Stimulated activated CD4-positive, alpha-beta T cell treated with anti-CD3 and anti-CD28 coated beads, Interleukin-1b, Interleukin-23, amount 100 ng/mL, for 1 hour (primary cell): ENCODE measurements at places on chromosomes 13 and 19.

- no peak for DNase-seq
Observed at GRCh38 chr13:92573467-92574057, 653.0 kb upstream of the GPC6 start.

- no peak for DNase-seq
Observed at GRCh38 chr13:112374271-112374670, 1.9 kb upstream of the SPACA7 start.

DNA sequence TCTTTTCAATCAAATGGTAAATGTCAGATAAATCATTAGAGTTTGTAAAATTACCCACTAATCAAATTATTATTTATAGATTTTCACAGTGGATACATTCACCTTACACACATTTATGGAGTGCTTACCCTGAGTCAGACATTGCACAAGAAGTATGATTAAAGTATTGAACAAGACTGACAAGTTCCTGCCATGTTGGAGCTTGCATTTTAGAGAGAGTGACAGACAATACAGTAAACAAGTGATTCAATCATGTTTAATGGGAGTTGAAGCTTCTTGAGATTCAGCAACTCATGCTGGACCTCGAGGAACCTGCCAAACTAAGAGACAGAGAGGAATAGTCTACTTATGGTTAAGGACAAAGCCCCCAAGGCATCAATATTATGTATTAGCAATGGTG lies 487.8 kb downstream of the PCDH17 start:
- DNase-seq = no peak

- DNase-seq = no peak
Observed at GRCh38 chr13:19845758-19846157, 17.7 kb downstream of the ZMYM5 start.

DNA sequence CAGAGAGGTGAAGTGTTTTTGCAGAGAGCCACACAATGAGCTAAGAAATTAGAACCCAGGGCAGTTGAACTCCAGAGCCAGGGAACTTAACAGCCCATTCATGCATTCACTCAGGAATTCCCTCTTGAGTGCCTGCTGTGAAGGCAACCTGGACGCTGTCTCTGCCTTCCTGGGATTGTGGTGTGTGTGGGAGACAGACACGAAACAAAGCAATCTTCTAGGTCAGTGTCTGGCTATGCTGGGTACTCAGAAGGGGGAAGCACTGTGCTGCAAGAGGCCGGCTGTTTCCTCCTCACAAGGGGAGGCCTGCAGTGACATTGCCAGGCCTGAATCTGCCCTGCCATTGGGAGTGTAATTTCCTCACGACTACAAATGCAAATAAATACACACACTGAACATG lies 9.7 kb downstream of the BCKDHA start:
- no peak for DNase-seq

GRCh38 chr13:19910336-19911072 lies 47.1 kb upstream of the ZMYM5 start:
- no peak for DNase-seq

- DNase-seq = no peak
Observed at GRCh38 chr13:106063591-106064313, 471.7 kb downstream of the EFNB2 start.

DNA sequence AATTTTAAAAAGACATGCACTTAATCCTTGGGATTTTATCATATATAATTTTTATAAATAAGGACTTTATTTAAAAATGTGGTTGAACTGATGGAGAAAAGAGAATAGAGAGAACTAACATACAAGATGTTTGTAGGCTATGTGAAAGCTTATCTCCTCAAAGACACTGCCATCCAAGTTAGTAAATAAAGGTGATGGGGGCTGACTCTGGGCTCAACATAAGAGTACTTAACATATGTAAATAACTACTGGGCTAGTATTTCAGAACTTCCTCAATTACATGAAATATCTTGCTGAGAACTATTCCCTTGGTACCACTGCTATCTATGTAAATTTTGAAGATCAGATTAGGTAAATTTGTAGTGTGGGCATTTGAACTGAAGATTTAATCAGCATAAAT lies 1017.3 kb upstream of the PCDH20 start:
- DNase-seq = no peak

DNA sequence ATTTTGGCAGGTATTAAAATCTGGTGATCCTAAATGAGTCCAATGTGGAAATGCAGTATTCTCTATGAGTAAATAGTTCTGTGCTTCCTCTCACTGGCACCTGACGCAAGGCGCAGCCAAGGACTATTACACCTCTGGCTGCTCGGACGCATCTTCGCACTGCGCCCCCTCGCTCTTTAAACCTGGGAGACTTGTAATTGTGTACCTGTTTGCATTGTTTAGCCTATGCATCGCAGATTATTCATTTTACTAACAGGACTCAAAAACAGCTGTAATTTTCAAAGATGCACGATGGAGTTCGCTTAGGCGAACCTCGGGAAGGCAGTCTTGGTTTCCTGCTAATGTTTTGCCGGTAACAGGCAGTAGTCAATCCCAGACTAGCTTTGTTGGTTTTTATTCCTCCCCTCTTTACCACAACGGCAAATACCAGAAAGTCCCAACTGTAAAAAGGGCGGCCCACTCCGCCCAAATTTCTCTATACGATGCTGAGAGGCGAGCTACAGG lies 113.2 kb downstream of the KCNRG start:
- no peak for DNase-seq

GRCh38 chr19:1151037-1151724 lies 22.9 kb downstream of the SBNO2 start:
- DNase-seq = no peak

DNA sequence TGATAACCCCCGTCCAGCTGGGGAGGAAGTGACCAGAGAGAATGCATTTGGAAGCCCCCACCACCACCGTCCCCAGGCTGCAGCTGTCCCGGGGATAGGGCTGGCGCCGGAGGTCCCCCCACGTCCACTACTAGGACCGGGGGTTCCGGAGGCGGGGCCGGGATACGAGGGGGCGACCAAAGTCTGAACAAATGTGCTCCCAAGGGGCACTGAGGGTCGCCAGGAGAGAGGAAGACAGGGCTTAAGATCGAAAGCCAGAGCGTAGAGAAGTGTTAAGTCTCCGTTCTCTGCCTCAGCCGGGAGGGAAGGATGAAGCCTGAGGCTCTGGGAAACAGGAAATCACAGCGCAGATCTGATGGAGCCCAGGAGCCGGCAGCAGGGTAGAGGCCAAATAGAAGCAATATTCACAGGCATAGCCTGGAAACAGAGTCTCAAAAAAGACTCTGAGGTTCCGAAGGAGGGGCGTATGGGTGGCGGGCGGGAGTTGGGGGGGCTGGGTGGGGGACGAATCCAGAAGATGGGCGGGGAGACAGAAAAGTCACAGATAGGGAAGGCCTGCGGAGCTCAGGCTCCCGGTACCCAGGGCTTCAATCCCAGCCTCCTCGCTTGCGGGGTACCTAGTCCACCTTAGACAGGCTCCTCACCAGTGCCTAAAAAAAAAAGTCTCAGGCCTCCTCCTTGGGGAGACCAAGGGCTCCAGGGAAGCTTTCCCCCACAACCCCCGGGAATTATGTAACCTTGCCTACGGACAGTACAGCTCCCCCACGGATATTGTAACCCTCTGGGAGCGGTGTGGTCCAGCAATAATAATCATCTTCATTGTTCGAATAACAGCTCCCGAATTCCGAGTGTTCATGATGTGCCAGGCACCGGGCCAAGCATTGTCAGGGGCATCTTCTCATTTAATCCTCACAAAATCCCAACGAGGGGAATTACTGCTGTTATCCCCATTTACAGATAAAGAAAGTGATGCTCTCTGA lies 1.1 kb upstream of the ERF start:
- DNase-seq = no peak

GRCh38 chr13:27461940-27462584 lies 11.7 kb upstream of the MTIF3 start:
- no peak for DNase-seq

DNA sequence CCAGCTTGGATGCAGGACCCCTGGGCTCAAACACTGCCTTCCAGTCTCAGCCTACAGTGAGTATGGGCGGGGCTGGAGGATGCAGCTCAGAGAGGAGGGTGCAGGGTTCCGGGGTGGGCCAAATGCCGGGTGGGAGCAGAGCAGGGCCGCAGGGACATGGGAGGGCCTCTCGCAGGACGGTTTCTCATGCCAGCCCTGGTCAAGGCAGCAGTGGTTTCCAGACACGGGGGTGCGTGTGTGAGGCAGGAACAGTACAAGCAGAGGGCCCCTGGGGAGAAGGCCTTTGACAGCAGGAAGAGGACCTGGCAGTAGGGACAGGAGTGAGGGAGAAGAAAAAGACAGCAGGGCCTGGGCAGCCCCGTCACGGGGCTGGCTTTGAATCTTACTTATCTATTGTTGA lies 34.1 kb downstream of the CRTC1 start:
- no peak for DNase-seq

DNA sequence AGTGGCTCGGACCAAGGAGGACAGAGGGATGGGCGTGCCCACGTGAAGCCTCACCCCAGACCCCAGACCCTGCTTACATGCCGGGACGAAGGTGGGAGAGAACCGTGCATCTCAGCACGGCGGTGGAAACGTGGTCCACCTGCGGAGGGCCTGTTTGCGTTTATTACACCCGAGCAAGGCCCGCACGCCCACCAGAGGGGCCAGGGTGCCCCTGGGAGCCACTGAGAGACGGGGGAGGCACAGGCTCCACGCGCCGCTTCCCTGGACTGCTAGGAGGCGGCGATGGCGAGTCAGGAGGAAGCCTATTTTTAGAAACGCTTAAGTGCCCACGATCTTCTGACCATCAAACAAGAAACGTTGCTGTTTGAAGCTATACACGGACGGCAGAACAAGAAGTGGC lies 80.7 kb downstream of the ATP11A start:
- no peak for DNase-seq
